Bronchus fibroblast of lung (primary cell): ENCODE measurements at places on chromosomes 3 and 15. TPM values are rescaled to one million over a fixed set of nuclear protein-coding genes. Genes with fewer than 3 reads are reported as not detected.

POLG gene
- total RNA-seq = 64.4 and 68.5 TPM in 2 replicates

KIF15 gene
- total RNA-seq = 14.4 and 15.5 TPM in 2 replicates

HRG gene
- total RNA-seq = not detected in 2 replicates

ACKR2 gene
- under 0.01 and 0.50 TPM in 2 replicates for total RNA-seq
